ENCODE measurements at places on chromosomes 7 and 10.

DNA sequence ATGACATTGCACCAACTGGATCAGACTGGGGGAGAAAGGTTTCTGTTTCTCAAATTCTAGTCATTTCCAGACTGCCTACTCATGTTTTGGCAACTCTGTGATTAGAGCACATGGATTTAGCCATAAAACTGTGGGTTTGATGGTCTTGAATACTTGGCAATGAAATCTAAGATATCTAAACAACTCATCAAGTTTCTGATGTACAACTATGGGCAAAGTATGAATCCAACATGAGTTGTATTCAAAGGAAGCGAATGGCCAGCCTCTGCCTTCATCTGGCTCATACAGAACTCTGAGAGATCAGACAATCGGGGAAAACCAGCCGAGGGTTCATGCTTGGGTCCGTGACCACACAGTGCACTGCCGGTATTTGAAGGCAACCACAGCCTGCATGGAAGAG is 144.3 kb downstream of the ADAM12 start:
- DNase-seq: no peak

DNA sequence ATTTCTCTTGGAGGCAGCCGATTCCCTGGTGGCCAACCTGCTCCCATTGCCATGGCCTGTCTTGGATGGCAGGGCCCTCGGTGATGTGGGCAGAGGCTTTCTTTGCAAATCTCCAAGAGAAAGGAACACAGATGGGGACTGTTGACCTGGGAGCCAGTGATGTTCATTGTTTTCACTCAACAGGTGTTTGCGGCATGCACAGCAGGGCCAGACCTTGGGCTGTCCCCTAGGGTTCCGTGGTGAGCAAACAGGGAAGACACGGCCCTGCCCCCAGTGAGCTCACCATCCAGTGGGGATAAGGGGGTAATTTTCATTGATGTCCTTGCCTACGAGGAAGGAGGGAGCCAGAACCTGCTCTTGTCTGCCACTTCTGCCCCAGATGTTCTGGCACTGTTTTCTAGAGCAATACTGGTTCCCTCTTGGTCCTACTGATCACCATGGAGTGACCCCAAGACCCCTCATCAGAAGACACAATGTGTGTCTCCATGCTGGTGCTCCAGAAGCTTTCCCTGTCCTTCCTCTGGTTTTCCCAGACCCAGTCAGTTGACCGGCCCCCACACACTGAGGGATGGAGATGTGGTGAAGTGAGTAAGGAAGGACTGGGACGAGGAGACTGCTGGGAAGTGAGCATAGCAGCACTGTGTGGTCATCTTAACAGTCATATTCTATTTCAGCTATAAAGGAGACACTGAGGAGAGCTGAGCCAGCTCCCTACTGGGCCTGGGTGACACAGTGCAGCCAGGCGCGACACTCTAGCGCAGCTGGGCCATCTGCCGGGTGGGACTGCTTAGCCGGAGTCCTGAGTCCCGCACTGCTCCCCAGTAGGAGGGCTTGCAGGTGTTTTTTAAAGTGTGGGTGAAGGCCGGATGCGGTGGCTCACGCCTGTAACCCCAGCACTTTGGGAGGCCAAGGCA is 20.4 kb upstream of the FIGNL1 start:
- no peak for DNase-seq

DNA sequence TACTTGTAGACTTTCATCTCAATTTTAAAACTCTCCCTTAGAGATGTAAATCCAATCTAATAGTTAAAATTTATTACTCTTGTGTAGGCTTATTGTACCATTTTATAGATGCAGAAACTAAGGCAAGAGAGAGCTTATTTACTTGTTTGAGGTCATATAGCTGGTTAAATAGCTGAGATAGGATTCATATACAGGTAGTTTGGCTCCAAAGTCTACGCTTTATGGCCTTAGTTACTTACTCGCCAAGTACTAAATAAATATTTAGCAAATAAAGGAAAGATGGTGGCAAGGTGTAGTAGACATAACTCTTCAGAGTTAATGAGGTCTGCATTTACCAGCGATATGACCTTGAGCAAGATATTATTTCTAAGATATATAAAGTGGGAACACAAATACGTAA is 86.8 kb downstream of the HBP1 start:
- DNase-seq: no peak

- DNase-seq: no peak
These were observed 96.9 kb upstream of the CCDC71L start for GRCh38 chr7:106757846-106758245.

DNA sequence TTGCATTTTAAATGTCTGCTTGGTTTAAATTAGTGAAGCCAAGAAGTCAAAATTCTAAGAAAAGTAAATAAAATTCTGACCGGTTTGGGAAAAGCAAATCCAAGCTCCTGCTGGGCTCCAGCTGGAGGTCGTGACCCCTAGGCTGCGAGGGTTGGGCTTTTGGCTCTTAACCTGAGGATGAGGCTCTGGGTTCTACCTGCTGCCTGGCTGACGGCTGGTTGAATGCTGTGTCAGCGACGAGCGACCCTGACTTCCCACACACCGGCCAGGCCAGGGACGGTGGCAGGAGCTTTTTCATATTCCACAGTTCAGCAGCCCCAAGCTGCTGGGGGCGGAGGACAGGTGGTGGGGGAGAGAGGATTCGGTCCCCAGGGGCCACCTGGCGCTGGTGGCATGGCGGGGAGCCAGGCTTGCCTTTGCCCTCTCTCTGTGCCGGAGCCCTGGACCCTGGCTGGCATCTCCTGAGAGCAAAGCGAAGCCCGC is 843 bp upstream of the PLPP4 start:
- no peak for DNase-seq

DNA sequence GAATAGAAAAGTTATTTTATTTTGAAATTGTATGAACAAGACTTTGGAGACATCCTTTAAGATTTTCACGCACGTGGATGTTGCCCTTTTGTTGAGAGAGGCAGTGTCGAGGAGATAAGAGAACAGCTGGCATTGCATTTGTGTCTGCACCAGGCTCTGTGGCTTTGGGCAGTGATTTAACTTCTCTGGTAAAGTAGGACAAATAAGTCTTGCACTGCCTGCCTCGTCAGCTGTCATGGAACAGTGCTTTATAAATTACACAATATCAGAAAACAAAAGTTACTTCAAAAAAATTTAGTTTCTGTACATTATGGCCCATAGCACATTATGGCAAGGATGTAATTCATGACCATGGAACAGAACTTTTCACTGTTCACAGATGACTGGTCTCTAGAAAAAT is 20.1 kb downstream of the SNX10 start:
- no peak for DNase-seq

GRCh38 chr7:90401989-90402388 is 1.3 kb upstream of the CLDN12 start:
- no peak for DNase-seq

DNA sequence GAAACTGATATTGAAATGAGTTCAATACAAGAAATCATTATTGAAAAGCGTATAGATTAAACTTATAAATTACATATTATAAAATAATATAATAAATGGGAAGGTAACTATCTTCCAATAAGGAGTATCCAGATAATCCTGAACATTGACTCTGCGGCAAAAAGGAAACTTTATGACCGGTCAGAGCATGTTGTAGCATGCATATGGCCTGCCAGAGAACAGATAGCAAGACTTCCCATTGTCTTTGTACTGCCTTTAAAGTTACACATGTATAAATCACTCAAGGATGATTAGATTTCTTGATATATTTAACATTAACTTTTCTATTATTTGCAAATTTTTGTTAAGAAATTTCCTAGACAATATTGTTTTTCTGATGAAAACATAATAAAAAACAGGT is 56.2 kb upstream of the ETV1 start:
- DNase-seq: no peak

DNA sequence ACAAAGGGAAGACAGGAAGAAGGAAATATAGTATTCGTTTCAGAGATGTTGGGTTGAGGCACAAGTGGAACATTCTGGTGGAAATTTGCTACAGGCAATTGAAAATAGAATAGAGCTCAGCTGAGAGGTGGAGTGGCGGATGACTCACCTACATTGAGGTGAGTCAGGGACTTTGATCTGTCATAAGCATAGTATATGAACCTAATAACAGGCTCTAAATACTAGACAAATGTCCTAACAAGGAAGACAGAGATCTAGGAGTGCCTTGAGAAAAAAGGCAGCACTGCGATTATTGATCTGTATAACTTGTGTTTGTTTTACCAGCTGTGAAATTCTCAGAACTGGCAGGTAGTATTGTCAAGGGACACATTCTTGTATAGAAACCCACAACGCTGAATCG is 907 bp upstream of the IFRD1 start:
- peak; percentile 76 for DNase-seq

GRCh38 chr7:153151766-153152165 is 392.2 kb downstream of the ACTR3B start:
- DNase-seq: no peak

- no peak for DNase-seq
These were observed 9.0 kb upstream of the EBF3 start for GRCh38 chr10:129972966-129973673.

DNA sequence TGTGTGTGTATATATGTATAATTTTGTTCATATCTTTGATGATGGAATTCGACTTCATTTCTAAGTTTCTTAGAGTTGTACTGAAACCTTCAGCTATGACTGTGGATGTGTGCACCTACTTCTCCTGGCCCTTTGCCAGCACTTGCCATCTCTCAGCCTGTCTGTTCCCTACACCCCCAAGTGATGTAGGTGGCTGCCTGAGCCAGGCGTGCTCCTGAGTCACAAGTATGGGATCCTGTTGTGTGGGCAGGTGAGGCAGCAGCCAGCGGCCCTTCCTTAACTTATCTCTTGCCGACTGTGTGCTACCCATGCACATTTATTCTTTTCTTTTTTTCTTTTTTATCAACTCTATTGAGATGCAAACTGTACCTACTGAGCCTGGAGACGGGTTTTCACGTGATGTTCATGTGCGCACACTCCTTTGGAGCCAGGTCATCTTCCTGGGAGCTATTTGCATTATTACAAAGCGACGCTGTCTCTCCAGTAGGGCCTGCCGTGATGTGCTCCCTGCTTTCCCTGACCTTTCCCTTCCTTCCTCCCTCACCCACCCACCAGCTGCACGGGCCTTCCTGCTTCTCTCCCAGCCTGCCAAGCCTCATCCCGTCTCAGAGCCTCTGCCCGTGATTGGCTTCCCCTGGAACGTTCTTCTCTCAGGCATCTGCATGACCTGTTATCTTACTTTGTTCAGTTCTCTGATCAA is 31.3 kb upstream of the GALNT11 start:
- DNase-seq: no peak

DNA sequence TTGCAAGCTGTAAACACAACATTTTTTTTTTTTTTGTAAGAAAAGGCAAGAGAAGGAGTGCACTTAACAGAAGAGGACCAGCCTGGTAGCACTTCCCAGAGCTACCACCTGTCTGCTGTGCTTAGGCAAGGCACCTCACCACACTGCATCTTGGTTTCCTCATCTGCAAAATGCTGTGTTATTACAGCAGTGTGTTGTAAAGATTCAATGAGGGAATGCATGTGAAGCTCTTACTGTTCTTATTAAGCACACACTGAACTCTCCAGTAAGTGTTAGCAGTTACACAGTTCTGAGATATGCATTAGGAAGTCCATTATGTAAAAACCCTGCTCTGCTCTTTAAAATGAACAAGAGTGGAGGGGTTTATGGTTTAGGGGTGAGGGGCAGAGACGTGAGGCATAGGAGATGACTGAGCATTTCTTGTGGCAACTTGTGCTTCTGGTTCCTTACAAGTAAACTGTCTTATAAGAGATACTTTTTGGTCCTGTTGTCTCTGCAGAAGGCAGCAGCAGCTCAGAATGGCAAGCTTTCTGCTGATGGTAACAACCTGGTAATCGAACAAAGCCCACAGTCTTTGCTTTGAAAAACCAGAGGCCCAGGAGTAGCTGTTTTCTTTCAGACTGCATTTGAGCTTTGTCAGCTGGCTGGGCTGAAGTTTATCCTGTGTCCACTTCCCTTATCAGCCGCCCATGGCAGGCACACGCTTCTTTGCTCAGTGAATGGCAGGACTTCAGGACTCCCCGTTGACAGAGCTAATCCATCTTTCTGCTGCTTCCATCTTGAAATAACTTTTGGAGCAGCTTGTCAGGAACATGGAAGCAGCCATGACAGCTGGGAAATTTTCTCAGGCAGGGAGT is 98.8 kb upstream of the BMPER start:
- no peak for DNase-seq

- peak; percentile 74 for DNase-seq
These were observed 100.6 kb downstream of the FAM204A start for GRCh38 chr10:118241229-118242137.

All from ACHN (cell line).